ENCODE measurements at places on chromosomes 6 and 20. TPM values are rescaled to one million over a fixed set of nuclear protein-coding genes. Genes with fewer than 3 reads are reported as not detected.

Gene HTR1E
- 0.58 TPM for total RNA-seq

Gene NQO2
- 35.4 TPM for total RNA-seq

Gene EYA2
- total RNA-seq: 1.9 TPM

Gene KHDC1L
- not detected for total RNA-seq

Gene CRYBG1
- 0.73 TPM for total RNA-seq

Gene GPLD1
- 7.3 TPM for total RNA-seq

Gene KIF13A
- total RNA-seq: 18.7 TPM

Gene TPX2
- 5.4 TPM for total RNA-seq

DNA sequence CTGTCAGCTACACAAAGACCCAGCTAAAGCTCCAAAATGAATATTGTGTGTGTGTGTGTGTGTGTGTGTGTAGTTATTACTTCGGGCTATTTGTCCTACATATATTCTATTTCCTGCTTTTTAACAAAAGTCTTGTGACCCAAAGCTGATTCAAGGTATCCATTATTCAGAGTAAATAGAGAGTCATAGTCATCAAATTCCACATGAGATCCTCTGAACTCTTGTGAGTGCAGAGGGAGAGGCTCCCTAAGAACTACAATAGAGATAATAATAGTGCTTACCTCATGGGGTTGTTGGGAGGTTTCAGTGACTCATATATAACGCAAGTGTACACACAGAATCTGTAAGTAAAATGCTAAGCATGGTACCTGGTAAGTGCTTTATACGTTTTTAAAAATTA lies 95.6 kb upstream of the SHLD1 start:
- peak; percentile 78 for ATAC-seq

DNA sequence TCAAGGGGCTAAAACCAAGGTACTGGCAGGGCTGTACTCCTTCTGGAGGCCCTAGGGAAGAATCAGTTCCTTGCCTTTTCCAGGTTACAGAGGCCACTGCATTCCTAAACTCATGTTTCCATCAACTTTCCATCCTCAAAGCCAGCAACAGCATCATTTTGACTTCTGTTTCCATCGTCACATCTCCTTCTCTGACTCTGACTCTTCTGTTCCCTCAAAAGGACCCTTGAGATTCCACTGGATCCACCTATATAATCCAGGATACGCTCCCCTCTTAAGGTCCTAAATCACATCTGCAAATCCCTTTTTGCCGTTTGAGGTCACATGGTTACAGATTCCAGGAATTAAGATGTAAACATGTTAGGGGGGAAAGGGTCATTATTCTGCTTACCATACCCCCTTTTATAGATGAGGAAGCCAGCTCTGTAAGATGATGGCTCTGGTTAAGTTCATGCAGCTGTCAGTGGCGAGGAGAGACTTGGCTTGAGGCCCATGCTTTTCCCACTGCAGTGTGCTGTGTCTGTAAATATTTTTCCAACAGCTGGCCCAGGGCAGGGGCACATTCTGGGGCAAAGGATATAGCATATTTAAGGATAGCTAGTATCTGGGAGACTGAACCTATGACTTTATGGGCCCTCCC lies 114.6 kb downstream of the TNFRSF21 start:
- ATAC-seq: no peak

GRCh38 chr6:155530219-155530834 lies 74.7 kb upstream of the NOX3 start:
- peak; percentile 39 for ATAC-seq

GRCh38 chr6:35552285-35552917 lies 39.7 kb upstream of the TULP1 start:
- ATAC-seq: no peak

DNA sequence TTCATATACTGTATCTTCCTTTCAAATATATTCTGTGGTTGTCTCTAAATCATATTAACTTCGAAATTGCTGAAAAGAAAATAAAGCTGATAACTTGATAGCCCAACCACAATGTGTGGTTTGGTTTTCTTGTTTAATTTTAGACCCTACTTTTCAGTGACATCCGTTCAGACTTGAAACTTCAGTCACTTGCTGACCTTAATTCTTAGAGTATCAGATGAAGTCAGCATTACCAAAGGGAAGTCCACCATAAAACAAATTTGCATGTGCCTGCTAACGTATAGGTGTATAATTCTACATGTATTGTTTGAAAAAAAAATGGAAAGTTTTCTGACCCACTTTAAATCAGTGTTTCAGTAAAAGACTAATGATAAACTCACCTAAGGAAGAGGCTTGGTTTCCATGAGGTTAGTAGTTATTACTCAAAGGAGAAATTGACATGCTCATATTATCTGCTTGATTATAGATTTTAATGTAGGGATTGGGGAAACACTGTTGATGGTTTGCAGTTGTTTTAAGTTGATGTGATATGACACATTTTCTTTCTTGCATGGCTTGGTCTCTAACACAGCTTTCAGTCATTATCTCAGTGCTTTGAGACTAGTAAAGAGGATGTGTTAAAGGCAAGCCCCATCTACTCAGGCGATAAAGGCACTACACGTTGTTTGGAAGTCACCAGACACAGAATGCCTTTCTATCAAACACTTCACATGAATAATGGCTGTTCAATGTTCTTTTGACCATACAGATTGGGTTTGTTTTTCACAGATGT lies 5.2 kb upstream of the IL17A start:
- ATAC-seq: no peak

GRCh38 chr20:52448513-52449232 lies 257.1 kb upstream of the ZFP64 start:
- ATAC-seq: no peak

DNA sequence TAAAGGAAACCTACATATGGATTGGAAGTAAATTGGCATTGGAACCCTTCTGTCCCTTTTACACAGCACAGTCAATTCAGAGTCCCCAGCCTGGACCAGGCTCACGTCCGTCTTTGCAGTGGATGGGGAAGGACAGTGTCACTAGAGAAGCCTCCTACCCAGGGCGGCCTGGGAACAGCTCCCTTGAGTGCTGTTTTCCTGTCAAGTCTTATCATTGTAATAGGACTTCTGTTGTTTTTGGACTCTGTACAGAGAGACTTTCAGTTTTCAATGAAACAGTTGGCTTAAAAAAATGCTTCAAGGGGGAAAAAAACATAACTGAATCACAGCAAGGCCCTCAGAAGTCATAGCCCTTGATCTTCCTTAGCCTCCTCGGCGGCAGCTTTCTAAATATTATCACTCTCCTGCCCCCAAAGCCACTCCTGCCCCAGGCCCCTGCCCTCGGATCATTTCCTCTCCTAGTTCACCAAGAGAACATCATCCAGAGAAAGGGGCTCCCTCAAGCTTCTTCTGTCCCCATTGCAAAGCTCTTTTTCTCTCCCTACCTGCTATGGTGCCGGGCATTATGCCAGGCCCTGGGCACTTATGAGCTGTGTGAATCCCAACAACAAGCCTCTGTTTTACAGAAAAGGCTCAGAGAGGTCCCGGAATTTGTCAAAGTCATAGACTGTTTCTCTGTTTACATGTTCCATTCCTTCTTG lies 37.8 kb upstream of the CNKSR3 start:
- ATAC-seq: peak; percentile 42

DNA sequence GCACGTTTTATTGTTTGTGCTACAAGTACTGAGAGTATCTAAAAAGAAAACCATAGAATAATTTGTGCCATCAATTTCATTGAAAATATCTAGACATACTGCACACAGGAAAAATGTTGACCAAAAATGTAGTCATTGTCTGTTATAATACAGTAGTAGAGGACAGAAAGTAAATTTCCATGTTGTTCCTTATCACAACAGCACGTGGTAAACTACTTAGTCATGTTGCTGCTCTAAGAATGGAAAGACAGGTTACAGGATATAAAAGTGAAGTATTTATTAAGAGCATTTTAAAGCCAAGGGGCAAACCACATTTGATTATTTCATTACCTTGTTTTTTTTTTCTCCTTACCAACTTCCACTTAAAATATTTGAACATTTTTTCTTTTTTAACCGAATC lies 89.0 kb upstream of the CEP85L start:
- ATAC-seq: no peak

GRCh38 chr20:25090492-25091429 lies 8.8 kb upstream of the VSX1 start:
- ATAC-seq: no peak

- no peak for ATAC-seq
Observed at GRCh38 chr6:1735239-1735803, 125.6 kb downstream of the FOXC1 start.

All from motor neuron (in vitro differentiated cells).